ENCODE measurements at places on chromosomes 16 and 17.
A peak's percentile ranks its signal among the peaks of the same experiment; 100 is the strongest.

GRCh38 chr16:59993101-59993500 lies 1259.0 kb upstream of the GOT2 start:
- no peak for DNase-seq

GRCh38 chr17:59151591-59151990 lies 3.4 kb downstream of the SKA2 start:
- no peak for DNase-seq

- no peak for DNase-seq
Measured at GRCh38 chr16:82389956-82390650, 220.1 kb upstream of the MPHOSPH6 start.

GRCh38 chr16:19488213-19488640 lies 33.7 kb downstream of the GDE1 start:
- no peak for DNase-seq

DNA sequence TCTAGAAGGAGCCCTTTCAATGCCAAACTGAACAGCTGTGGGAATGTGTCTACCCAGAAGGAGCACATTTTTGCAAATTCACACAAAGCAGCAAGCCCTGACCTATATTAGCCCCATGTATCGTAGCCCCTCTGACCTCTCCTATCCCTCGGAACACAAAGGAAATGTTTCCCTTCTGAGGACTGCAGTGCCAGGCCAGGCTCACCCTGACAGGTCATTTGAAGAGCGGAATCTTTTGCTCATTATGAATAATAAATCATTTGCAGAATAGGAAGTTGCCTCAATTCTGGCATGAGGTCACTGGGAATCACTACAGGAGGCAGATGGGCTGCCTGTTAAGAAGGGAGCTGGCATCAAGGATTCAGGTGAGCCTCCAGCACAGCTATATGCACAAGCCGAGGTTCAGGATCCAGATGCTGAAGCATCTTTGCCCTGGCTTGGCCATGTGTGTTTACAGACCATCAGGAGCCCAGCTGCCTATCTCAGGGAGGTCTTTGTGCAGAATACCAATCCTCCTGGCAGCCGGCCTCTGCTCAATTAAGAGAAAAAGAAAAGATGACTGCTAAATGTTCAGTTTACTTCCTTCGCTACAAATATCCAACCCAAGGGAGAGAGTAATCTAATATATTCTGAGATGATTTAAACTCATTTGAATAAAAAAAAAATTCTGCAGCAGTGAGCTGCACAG lies 119.4 kb downstream of the USP31 start:
- peak; percentile 71 for DNase-seq

DNA sequence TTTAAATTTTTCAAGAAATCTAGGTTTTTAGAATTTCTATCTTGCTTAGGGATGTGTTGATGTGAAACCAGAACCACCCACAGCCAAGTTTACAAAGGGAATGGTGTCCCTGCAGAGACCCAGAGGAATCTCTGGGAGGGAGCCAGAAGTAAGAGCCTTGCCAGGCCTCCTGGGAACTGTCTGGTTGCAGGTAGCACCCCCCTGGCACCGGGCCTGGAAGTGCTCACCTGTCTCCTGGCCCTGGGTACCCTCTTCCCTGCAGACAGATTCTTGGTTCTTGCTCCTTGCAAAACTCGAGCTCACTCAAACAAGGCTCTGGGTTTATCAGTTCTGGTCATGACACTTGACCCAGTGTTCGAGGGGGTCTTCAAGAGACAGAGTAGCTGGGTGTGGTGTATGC lies 24.6 kb upstream of the ZFP90 start:
- no peak for DNase-seq

GRCh38 chr17:76543826-76544545 lies 4.1 kb downstream of the PRCD start:
- peak; percentile 83 for DNase-seq

DNA sequence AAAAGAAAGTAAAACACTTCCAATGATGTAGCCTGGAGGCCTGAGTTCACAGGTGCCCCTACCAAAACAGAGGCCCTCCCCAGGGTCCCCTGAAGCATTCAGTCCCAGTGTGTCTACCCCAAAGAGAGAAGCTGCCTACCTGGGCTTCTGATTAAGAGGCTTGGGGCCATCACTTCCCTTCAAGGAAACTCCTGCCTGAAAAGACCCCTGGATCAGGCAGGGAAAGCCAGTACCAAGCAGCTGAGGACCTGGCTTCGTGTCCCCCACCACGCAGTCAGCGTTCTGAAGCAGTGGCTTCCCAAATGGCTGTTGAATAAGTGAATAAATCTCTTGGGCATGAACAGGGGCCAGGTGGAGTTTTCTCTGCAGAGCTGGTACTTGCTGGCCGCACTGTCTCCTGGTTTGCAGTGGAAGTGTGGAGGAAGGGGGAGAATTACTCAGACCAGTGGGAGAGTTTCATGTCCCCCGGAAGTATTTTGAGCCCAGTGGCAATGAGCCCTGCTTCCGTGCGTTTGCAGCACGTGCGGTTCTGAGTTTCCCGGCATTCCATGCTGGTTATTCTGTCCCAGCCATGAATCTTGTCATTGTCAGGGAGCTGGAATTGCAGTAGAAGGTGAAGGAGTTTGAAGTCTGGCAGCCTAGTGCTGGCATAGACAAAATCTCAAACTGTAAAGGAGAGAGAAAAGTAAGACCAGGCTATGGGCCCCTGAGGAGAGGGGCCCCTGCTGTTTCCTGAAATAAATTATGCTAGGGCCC lies 27.0 kb downstream of the RMI2 start:
- no peak for DNase-seq

DNA sequence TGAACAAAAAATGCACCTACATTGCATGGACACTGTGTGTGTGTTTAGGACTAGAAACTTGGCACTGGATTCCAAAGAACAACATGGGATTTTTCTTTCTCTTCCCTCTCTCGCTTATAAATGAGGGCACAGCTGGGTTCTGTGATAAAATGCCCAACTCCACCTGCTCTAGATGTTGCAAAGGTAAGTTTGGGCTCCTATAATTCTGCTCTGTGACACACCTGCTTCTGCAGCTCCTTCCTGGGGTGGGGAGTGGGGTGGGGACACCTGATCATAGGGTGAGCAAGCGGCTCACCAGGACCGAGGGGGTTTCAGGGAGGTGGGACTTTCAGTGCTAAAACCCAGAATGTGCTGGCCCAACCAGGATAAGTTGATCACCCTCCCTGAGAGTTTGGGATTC lies 104.3 kb downstream of the AXIN2 start:
- DNase-seq, result peak; percentile 24

GRCh38 chr16:1335996-1336395 lies 2.6 kb downstream of the BAIAP3 start:
- no peak for DNase-seq

- DNase-seq, result no peak
Measured at GRCh38 chr17:50015146-50015545, 20.1 kb upstream of the DLX3 start.

GRCh38 chr17:2214047-2214928 lies 89.3 kb downstream of the SMG6 start:
- DNase-seq, result no peak
